ENCODE measurements at places on chromosomes 3 and 15.

GRCh38 chr3:37526511-37526910, 335.2 kb upstream of the CTDSPL start:
- DNase-seq = no peak

DNA sequence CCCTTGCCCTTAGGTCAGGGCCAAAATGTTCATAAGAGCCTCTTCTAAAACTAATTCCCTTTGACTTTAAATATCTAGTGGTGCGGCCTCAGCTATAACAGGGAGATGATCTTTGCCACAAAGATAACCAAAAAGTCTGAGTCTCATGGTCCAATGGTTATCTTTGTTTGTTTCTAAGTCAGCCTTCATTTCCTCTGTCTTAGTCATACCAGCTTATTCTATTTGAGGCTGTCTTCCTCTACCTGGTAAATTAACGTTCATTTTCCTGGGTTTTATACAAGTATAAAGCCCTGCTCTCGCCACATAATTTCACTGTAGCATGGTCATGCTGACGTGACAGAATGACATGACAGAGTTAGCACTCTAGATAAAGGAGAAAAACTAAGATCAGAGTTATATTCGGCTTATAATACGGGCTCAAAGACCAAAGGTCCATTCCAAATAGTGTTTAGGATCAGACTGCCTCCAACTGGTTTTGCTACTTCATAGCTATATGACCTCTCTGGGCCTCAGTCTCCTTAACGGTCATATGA, 18.4 kb downstream of the ZNF860 start:
- no peak for DNase-seq

DNA sequence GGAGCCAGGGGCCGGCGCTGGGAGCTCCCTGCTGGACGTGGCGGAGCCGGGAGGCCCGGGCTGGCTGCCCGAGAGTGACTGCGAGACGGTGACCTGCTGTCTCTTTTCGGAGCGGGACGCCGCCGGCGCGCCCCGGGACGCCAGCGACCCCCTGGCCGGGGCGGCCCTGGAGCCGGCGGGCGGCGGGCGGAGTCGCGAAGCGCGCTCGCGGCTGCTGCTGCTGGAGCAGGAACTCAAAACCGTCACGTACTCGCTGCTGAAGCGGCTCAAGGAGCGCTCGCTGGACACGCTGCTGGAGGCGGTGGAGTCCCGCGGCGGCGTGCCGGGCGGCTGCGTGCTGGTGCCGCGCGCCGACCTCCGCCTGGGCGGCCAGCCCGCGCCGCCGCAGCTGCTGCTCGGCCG, 1.5 kb downstream of the SMAD6 start:
- DNase-seq = no peak

GRCh38 chr15:90101969-90102890, at the start of gene IDH2:
Gene IDH2, minus strand, starts transcription at chr15:90102468. Its CDS starts 78 bp downstream, at chr15:90102390.
- peak; percentile 99 for DNase-seq

DNA sequence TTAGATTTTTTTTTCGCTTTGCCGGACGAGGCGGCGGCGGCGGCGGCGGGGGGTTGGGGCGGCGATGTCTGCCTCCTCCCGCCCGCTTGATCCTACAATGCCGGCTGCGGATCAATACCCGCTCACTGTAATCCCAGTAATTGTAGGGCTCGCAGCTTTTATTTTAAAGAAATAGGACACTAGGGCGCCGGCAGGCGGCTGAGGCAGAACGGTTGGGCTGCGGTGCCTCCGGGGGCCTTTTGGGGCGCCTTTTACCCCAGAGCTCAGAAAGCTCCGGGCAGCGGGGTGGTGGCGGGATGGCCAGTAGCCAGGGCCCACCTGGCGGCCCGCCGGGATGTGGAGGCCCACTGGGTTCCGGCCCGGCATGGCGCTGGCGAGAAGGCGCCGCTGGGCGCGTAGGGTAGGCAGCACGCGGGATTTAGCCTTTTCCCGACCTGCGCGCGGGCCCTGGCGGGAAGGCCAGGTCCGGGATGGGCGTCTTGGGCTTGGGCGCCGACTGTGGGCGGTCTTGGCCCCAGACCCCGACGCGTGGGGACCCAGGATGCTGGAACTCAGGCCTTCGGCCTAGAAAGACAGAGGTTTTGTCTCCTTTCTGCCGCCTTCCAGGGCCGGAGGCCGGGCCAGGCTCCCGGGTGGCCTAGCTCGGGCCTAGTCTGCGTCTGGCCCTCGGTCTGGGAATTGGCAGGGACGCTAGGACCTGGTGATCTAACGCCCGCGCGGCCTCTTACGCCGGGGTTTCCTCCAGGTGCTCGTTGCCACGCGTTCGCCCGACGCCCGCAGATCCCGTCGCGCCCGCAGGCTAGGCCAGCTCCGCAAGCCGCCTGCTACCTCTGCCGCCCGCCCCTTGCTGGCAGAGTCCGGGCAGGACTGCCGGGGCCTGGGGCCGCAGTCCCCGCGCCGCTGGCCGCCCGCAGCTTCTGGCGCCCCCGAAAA, 15.5 kb upstream of the ONECUT1 start:
- DNase-seq = peak; percentile 83

DNA sequence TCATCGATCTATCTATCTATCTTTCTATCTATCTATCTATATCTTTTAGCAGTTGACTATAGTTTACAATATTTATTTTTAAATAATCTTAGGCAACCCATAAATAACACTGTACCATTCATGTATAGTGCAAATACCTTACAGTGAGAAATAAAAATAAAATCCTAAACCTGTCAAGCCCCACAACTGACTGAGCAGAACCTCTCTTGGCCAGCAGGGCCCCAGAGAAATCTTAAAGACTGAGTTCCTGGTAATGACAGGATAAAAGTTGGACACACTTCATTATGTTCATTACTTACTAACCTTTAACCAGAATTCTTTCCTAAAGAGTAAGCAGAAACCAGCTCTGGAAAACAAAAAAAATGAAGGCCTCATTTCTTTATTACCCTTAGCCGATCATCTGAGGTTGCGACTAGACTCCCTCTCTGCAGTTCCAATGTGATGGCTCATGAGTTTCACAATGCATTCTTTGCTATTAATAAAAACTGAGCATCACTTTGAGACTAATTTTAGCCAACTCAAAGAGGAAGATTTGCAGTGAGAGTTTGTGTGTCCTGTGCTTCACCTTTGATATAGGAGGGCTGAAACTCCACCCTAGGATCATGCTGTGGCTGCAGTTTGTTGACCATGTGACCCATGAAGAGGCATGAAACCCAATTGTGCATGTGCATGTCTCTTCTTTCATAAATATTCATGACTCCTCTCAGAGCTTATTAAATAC, 1072.0 kb downstream of the NSUN3 start:
- no peak for DNase-seq

Data from H7 (cell line).